ENCODE measurements at places on chromosomes 2 and 18. TPM values are rescaled to one million over a fixed set of nuclear protein-coding genes. Genes with fewer than 3 reads are reported as not detected.

The CNTNAP5 gene
- total RNA-seq, result not detected

The CCDC74A gene
- 1.2 TPM for total RNA-seq

The CPO gene
- not detected for total RNA-seq

The SERPINB11 gene
- total RNA-seq, result not detected

The SP110 gene
- 16.5 TPM for total RNA-seq

All from heart right ventricle (tissue), 16 donors.